CD4-positive, alpha-beta T cell treated with Interleukin-15 for 4 hours (primary cell): ENCODE measurements at places on chromosomes 2 and 18.

GRCh38 chr18:48813833-48814489, 136.8 kb downstream of the SMAD7 start:
- DNase-seq, result peak; percentile 86

GRCh38 chr2:40955635-40956034, 503.7 kb upstream of the SLC8A1 start:
- DNase-seq, result no peak

DNA sequence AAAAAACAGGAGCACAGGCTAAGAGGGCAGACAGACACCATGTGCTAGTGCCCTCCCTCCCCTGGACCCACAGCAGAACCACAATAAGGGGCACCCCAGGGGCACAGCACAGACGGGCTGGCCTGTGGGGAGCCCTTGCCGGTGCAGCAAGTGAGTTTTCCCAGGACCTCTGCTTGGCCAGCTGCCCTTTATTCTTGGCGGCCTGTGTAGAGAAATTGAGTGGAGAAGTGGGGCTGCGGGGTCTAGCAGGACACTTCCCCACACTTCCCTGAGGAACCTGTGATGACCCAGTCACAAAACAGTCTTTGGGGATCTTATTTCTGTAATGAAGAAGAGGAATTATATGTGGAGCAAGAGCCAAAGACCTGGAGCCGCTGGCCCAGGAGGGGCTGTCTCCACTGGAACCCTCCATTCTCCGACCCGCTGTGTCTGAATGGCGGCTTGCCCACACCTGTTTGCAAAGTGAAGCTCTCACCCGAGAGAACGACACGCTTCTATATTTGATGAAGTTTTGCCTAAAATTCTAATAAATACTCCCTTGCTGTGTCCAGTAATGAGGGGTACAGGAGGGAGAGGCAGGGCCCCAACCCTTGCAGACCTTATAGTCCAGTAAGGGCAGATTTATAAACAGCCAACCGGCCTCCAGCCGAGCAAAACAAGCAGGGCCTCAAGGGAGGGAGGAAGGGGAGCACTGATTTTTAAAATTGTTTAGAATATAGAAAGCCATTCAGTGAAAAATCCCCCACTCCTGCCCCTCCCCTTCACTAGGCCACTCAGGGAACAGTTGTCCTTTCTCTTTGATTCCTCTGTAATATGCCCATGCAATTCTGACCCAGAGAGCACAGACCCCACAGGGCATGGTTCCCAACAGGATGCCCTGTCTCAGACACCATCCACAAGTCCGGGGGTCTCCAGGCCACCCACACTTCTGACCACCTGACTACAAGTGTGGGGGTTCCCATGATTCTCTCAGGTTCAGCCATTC, 44.7 kb upstream of the SNED1 start:
- no peak for DNase-seq

DNA sequence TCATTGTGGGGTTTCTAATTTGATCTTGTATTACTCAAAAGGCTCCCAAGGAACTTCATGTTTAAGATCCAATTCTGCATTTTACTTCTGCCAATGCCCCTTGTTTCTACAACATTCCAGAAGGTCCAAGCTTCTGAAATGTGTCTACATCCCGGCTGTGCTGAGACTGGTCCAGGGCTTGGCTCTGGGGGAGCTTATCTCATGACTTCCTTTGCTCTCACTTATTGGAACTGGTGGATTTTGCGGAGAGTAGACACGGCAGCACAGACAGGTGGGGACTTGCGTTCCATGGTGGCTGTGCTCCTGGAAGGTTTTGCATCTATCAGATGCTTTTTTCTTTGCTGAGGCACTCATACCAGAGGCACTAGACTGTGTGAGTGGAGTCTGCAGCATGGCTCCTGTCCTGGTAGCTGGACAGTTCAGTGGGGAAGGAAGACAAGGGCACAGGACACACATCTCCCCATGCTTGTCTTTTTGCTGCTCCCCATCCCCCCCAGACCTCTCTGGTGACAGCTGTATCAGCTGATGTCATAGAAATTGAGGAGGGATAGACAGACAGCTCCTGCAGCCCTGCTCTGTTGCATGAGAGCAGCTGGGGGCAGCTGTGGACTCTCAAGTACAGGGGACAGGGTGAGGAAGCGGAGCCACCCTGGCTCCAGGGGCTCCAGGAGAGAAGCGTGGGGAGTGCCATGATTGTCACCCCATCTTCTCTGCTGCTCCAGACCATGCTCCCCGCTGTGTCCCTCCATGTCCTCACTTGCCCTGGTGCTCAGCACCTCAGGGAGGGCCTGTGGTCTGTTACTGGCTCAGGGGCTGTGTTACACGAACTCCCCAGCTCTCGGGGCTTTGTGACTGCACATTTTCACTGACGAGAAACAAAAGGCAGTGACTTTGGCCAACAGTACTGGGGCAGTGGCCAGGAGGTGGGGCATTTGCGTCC, 46.0 kb downstream of the ACAA2 start:
- no peak for DNase-seq

DNA sequence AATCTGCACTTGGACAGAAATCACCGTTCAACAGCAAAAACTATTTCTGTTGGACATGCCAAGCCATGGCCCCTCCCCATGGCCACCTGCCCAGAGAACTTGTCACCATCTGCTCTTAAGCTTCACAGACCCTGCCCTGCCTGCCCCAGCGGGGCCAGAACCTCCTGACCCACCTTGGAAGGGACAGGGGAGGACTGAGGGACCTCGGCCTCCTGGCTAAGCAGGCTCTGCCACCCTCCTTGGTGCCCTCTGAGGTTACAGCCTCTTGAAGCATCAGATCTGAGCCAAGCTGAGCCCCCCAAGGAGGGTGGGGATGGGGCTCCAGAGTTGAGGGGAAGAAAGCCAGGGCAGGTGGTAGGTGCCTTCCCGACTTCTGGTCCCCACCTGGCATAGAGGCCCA, 6.5 kb downstream of the TEX261 start:
- DNase-seq, result no peak

- no peak for DNase-seq
These were observed 456 bp upstream of the NFATC1 start for GRCh38 chr18:79395308-79395640.

DNA sequence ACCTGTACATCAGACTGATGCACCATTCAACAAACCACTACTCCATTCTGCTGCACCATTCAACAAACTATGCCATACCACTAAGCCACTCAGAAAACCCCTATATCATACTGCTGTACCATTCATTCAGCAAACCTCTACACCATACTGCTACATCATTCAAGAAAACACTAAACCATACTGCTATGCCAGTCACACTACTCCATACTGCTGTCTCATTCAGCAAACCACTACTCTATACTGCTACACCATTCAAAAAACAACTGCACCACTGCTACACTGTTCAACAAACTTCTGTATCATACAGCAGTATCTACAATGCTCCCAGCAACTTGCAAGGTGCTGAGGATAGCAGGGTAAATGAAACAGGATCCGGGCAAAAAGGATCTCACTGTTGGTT, 12.9 kb upstream of the SLC1A4 start:
- DNase-seq, result no peak

GRCh38 chr2:58660046-58660445, 418.9 kb upstream of the FANCL start:
- no peak for DNase-seq

DNA sequence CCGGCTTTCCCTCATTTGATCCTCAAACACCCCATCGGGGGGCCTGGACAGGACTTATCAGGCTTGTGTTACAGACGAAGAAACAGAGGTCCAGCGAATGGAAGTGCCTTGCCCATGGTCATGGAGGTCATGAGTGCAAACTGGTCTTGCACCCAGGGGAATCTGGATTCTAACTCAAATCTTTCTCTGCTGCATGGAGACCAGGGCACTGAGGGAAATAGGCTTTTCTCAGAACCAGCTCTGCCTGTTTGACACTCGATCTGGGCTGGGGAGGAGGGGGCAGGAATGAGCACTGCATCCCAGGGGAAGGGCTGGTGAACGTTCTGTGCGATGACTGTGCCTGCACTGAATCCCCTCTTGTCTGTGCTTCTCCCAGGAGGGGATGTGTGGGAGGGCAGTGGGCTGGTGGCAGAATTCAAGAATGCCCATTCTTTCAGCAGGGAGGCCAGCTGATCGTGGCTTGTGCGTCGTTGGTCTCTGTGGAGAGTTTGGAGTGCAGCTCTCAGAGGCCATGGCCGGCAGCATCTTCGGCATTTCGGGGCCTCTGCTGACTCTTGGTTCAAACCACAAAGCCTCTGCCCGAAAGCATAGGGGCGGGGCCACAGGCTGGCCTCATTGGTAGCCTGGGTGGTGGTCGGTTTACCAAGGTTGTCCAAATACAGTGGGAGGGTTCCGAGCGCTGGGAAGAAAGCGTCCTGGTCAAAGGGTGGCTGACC, 171.6 kb downstream of the DDX1 start:
- DNase-seq, result no peak

DNA sequence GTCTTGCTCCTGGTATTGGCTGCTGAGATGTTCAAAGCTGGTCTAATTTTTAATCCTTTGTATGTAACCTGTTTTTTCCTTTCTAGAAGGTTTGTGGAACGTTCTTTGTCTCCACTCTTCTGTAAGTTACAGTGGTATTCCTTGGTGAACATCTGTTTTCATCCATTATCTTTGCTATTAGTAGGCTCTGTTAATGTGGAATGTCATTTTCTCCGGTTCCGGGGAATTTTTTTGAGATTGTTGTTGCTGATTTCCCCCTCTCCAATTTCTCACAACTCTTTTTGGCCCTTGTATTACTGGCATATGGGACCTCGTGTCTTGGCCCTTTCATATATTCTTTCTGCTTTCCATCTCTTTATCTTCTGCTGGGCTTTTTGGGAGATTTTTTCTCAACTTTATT, 63.4 kb downstream of the LCLAT1 start:
- DNase-seq, result no peak

- DNase-seq, result no peak
These were observed 22.0 kb upstream of the PNO1 start for GRCh38 chr2:68135448-68136320.

DNA sequence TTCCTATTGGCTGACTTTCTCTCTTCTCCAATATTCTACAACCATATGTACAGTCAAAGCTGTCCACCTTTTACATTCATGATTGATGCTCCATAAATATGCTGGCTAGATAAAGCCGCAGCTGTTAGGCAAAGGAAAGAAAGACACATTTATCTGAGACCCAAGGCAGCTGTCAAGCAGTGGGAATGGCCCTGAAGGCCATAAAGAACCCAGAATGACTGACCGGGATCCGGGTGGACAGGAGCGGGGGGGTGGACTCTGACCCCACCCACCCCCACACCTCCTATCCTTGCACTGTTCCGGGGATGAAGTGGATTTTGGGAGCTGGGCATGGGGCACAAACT, 116.4 kb downstream of the RTP5 start:
- DNase-seq, result no peak

- DNase-seq, result peak; percentile 32
These were observed 42.0 kb upstream of the STK17B start for GRCh38 chr2:196213252-196213980.

GRCh38 chr2:31785876-31786275, 205.1 kb upstream of the SRD5A2 start:
- no peak for DNase-seq

- DNase-seq, result no peak
These were observed 349.0 kb upstream of the PKDCC start for GRCh38 chr2:41698678-41699422.

- no peak for DNase-seq
These were observed 1.3 kb upstream of the LYPD1 start for GRCh38 chr2:132671151-132671835.

DNA sequence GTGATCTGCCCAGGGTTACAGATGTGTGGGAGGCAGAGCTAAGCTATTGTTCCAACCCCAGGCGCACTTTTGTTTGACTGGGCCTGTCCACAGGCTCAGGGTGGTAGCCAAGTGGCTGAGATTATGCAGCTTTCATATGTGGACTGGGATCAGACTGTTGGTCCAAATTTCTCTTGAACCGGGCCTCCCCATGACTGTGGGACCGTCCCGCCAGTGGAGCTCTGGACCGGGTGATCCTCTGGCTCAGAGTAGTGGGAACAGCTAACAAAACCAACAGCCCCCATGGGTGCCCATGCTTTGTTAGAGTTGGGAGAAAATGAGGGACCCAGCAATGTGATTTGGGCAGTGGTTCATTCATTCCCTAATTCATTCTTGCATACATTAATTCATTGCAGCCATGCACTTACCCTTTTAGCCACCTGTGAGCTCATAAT, 86.8 kb upstream of the HS6ST1 start:
- DNase-seq, result no peak

DNA sequence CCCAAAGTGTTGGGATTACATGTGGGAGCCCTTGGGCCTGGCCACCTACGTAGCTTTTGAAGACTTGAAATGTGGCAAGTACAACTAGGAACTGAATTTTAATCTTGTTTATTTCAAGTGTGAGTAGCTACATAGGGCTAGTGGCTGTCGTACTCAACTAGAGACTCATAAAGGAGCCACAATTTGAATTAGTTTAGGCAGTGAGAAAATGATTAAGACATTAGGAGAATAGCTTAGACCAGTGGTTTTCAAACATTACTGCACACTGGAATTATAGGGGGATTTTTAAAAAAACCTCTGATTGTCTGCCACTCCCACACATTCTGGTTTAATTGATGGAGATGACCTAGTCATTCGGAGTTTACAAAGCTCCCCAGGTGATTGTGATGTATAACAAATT, 127.1 kb downstream of the FMNL2 start:
- DNase-seq, result no peak

DNA sequence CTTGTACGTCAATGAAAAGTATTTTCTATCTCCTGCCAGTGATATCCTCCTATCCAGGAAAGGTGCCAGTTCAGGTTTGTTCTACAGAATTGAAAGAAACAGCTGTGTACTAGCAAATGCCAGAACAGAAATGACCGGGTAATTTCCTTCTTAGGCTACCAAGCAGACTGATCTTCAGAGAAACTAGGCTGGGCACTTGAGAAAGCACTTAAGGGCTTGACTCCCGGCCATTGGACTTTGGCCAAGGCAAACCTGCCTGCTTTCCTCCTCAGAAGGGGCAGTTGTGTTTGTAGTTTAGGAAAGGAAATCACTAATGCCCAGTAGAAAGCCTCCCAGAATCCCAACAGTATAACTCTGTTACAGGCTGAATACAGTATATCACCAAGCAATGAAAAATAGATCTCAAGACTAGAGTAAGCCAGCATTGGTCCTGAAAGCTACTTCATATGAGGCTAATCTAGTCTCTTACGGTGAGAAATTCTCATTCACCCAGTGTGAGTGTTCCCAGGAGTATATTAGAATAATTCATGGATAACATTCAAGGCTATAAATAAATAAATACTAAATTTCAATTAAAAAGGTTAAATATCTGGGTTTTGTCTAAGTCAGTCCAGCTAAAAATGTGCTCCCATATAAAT, 43.0 kb upstream of the COL5A2 start:
- DNase-seq, result no peak

DNA sequence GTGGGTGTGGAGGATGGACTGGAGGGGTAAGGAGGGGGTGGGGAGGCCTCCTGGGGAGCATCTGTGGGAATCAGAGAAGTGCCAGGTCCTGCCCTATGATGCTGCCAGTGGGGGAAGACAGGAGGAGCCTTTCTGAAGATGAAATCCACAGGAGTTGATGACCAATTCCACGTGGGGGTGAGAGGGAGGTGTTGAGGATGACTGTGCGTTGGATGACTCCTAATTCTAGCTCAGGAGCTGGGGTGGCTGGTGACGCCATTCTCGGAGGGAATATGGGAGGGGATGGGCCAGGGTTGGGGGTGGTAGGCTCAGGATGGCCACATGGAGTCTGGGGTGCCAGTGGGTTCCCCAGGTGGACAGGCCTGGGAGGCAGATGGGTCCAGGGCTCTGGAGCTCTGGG, 32.3 kb downstream of the EMX1 start:
- no peak for DNase-seq

- no peak for DNase-seq
These were observed 48.7 kb upstream of the NFE2L2 start for GRCh38 chr2:177313162-177313781.
